ENCODE measurements at places on chromosomes 2 and 18.

DNA sequence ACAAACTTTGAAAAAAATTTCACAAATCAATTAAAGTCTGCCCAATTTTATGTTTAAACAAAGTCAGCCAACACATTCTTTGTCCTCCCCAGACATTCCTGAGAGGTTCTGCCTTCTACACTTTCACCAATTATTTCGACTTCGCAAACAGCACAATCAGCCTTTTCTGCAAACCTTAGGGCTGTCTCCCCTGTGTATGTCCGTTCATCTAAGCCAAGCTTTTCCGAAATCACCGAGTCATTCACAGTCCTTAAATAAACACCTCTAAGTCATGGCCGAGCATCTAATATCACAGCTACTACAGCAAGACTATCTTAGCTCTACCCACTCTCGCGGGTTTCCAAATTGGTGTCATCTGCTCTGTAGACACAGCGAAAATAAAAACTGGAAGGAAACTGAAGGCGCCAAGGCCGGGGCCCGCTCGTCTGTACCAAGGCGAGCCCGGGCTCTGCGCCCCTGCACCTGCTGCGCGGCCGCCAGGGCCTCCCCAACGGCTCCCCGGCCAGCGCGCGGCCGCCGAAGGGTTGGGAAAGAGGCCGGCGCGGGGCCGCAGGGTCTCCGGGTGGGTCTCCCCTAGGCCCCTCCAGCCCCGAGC lies 730 bp downstream of the ODC1 start:
- DNase-seq, result no peak

DNA sequence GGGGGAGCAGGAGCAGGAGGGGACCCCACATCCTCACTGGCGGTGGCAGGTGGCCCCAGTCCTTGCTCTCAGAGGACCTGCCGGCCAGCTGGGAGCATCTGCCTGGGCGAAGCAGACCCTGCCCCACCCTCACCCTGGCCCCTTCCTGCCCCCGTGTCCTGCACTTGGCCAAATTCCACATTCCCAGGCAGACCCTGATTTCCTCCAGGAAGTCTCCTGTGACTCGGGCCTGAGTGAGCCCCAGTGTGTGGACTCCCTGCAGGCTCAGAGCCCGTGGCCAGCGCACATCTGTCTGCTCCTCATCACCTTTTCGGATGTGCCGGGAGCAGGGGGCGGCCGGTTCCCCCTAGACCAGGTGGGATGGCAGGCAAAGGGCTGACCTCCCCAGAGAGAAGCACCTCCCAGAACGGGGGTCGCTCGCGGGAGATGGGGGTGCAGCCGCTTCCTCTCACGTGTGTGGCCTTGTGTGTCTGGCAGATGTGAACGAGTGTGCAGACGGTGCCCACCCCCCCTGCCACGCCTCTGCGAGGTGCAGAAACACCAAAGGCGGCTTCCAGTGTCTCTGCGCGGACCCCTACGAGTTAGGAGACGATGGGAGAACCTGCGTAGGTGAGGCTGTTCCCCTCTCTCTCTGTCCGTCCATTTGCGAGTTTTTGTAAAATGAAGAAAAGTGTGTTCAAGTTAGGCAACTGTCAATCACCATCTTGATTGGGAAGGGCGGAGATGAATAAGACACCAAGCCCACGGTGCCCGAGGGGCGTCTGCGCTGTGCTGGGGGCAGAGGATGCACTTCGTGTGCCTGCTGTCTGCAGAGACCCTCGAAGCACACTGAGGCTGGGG lies 90.4 kb downstream of the TPO start:
- no peak for DNase-seq

DNA sequence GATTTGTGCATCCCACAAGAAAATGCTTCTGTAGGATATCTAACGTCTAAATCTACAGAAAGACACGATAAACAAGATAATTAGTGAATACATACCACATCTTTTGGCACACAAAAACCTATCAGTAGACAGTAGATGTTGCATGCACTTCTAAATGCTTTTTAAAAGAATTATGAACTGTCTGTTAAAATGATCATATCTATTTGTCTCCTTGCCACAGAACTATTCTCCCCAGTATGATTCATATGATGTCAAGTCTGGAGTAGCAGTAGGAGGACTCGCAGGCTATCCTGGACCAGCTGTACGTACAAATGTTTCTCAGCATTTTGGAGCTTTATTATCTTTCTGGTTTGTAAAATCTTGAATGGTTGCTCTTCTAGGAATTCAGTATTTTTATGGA lies 12.7 kb downstream of the COL3A1 start:
- DNase-seq, result no peak

DNA sequence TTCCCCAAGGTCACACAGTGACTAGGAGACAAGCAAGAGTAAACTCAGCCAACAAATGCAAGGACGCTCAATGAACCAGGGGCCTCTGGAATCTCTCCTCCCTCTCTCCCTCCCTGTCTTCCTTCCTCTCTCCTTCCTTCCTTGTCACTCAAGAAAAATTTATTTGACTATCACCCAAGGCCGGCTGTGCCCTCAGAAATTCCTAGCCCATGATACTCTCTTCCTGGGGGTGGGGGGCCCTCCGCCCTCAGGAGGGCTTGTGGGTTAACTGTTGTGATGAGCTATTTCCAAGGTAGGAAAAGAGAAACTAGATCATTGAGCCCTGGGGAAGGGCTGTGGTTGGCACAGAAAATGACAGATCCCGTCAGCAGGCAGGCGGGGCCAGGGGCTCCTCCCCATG lies 21.7 kb downstream of the INHBB start:
- DNase-seq, result no peak

DNA sequence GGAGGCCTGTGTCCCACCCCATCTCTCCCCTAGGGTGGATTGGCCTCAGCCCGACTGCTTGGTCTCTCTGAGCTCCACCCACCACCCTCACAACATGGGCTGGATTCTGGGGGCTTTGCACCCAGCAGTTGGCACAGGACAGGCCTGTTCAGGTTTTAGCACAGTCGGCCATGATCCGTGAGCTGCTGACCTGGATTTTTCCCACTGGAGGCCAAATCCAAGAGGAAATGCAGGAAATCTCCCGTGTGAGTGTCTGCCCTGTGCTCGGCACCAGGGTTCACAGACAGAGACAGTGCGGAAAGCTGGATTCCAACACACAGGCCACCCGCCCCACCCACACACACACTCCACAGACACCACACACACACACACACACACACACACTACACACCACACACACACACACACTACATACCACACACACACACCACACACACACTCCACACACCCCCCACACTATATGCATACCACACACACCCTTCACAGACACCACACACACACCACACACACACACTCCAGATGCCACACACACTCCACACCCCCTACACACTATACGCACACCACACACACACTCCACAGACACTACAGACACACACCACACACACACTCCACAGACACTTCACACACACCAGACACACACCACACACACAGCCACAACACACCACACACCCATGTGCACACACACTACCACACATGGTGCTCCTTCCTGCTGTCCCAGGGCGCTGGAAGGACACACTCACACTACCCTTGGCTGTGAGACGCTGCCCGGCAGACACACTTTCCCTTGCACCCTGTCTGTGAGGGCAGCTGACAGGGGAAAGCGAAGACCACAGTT lies 14.1 kb downstream of the MBP start:
- no peak for DNase-seq

GRCh38 chr18:22975508-22975907 lies 42.4 kb downstream of the RBBP8 start:
- no peak for DNase-seq

DNA sequence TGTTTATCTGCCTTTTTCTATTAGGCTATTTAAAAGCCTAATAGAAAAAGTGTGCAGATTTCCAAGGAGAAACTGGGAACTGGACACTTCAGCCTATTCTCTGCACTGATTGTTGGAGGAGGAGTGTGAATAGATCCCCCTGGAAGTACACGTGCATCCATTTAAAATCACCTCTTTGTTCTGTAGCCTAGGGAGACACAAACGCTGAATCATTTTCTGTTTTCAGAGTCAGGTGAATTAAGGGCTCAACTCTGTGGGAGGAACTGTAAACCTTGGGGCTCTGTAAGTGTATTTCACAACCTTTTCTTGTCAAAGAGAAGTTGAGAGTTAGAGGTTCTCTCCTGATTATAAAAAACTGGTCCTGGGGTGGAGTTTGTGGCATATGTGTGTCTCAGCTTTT lies 159.7 kb downstream of the SPAG16 start:
- DNase-seq, result no peak

DNA sequence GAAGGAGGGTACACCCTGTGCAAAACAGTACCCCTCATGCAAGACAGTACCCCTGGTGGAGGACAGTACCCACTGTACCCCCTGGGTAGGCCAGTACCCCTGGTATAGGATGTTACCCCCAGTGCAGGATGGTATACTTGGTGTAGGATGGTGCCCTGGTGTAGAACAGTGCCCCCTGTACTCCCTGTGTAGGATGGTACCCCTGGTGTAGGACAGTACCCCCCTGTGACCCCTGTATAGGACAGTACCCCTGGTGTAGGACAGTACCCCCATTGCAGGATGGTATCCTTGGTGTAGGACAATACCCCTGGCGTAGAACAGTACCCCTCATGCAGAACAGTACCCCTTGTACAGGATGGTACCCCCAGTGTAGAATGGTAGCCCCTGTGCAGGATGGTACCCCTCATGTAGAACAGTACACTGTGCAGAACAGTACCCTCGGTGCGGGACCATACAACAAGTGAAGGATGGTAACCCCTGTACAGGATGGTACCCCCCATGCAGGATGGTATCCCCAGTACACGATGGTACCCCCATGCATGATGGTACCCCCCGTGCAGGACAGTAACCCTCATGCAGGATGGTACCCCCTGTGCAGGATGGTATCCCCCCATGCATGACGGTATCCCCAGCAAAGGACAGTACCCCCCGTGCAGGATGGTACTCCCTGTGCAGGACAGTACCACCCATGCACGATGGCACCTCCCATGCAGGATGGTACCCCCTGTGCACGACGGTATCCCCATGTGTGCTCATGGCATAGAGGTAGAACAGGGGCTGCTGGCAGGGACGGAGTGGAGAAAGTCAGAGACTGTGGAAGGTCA lies 248.0 kb downstream of the DCDC2C start:
- DNase-seq, result no peak

DNA sequence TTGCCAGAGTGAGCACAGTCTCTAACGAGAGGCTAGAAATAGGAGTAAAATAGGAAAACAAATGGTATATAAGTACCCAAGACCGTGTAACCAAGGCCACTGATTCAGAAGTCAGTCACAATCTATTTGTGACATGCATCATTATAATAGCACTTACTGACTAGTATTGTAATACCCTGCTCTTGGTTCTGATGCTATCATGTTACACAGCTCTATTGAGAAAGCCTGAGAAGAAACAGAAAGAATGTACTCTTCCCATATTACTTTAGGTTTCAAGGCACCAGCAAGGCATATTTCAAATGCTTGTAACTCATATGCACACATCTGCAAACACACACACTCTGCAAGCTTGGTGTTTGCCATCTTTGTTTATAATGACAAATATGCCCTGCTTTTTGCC lies 746.4 kb downstream of the SLC4A3 start:
- DNase-seq, result no peak

- DNase-seq, result no peak
Measured at GRCh38 chr2:9654452-9655100, 23.8 kb upstream of the YWHAQ start.
